ENCODE measurements at places on chromosomes 5 and 9.

- DNase-seq: peak; percentile 88
These were observed at the start of gene WDR31 for GRCh38 chr9:113340011-113340699. TSS of gene WDR31 (minus strand) at chr9:113340275. CDS start at chr9:113332022, 8,253 bp downstream.

- no peak for DNase-seq
These were observed 59.3 kb upstream of the ADAMTS16 start for GRCh38 chr5:5080790-5081189.

DNA sequence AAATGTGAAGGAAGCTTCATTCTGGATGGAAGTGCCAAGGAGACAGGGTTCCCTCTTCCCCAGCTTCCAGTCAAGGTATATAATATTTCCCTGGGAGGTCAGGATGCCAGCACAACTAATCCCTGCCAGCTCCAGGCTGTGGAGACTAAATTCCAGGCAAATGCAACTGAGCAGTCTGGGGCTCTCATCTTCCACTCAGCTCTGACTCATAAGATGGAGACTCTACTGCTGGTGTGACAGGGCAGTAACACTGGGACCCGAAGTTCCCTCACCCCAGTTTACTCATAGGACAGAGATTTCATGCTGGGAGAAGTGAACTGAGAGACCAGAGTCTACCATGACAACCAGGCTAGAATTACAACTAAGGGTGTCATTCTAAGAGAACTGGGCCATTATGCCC is 235.4 kb downstream of the FSTL4 start:
- DNase-seq: no peak

- DNase-seq: no peak
These were observed 247.4 kb downstream of the PRELID2 start for GRCh38 chr5:145587710-145588109.

DNA sequence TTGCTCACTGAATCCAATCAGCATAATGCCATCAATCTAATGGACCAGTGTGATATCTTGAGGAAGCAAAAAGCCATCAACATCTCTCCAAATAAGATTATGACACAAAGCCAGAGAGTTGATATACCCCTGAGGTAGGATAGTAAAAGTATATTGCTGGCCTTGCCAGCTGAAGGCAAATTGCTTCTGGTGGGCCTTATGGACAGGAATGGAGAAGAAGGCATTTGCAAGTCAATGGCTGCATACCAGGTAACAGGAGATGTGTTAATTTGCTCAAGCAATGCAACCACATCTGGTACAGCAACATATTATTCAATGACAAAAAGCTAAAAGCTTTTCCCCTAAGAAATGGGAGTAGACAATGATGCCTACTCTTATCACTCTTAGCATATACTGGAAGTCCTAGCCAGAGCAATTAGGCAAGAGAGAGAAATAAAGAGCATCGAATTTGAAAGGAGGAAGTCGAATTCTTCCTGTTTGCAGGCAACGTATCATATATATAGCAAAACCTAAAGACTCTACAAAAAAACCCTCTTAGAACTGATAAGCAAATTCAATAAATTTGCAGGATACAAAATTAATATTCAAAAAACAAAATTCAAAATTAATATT is 216.1 kb upstream of the RASA1 start:
- DNase-seq: no peak

DNA sequence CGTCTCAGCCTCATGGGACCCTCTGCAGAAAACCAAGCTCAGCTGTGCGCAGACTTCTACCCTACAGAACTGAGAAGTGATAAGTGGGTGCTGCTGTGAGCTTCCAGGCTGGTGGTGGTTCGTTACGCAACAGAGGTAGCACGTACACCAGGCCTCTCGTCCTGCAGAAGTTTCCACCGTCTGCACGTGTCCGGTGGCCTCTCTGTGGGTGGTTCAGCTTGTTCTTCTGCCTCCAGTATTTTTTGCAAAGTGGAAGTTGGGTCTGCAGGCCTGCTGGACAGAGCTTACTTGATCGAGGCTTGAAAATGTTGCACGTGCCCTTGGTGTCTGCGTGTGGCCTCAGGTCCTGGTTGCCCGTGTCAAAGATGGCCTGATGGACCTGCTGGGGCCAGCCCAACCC is 27.5 kb downstream of the KCNT1 start:
- no peak for DNase-seq

DNA sequence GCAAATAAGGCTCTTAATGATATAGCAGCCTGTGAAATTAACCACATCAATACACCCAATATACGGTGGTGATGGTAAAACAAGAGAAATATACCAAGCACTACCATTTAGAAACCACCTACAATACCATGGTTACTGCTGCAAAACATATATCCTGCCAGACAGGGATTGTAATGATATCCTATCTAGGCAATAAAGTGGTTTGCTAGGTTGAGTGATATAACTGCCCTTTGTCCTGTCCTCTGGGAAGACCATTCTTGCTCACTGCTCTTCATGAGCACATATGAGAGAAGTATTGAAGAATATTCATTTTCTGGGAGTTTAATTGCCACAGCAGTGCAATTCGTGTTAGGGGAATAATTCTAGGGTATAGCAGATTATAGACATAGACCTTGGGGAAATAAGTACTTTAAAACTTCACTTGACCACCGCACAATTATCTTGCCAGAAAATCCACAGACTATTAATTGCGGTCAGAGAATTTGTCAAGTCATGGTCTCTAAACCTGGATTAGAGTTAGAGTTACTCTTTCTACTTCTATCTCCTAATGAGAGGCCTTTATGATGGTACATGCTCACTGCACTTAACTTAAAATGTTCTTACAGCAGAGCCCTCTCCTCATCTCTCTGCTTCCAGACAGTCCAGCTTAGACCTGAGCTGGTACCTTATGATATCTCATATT is 413.0 kb downstream of the ZNF608 start:
- peak; percentile 48 for DNase-seq

DNA sequence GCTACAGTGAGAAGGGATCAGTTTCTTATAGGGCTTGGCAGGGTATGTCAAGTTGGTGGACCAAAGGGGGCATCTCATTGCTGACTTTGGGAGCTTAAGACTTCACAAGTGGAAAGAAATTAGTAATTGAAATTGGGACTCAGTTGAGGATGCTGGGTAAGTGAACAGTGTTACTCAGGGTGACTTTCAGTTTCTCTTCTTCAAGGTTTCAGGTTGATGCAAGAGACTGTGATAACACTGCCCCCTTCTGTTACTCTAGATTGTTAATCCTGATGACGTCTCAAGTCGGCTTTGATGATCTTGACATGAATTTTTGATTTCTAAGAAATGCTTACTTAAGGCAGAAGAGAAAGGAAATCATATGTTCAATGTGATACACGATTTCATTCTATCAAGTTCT is 21.3 kb downstream of the KCTD16 start:
- DNase-seq: no peak

- DNase-seq: no peak
These were observed 23.8 kb upstream of the COL5A1 start for GRCh38 chr9:134617836-134618162.

DNA sequence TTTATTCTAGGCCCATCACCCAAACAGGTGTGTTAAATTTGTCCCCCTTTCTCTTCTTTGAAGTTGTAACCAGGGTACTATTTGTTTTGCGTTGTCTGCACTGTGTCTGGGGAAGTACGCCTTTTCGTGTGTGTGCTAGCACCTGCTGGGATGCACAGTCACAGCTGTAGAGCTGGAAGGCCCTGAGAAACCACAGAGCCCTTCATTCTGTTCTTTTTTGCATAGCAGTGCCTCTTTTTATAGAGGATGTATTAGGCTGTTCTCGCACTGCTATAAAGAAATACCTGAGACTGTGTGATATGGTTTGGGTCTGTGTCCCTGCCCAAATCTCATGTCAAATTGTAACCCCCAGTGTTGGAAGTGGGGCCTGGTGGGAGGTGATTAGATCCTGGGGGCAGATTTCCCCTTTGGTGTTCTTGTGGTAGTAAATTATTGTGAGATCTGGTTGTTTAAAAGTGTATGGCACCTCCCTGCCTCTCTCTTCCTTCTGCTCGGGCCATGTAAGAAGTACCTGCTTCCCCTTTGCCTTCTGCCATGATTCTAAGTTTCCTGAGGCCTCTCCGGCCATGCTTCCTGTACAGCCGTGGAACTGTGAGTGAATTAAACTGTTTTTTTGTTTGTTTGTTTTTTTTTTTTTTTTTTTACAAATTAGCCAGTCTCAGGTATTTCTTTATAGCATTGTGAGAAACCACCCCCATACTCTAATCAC is 14.0 kb downstream of the SEC61B start:
- no peak for DNase-seq

DNA sequence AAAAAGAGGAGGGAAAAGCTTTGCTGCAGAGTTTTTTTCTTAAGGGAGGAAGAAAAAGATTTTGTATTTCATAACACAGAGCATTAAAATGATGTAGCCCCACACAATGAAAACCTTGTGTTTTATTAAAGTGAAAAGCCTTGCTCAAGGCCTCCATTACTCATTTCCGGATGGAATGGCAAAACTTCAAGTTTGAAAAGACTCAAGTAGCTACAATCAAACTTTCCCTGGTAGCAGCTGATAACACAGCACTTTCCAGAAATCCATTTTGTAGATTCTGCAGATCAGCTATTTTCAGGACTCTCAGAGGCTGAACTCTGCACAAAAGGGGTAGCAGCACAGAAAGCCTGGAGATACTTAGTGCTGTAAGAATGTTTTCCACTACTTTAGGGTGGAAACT is 374.8 kb downstream of the NFIB start:
- no peak for DNase-seq

DNA sequence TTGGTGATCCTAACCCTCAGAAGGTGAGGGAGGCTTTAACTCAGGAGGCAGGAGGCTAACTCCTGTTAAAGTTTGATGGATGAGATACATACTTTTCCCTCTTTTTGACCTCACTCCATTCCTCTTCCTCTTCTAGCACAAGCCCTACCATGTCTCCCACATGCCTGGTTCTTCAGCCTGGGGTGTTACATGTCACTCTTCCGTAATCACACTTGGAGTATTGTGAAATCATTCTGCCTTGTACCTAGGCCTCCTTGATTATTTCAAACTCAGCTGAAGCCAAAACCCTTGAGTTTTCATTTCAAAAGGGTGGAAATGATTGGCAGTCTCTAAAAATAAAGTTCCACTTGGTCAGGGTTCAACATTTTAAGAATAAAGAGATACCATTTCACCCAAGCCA is 1.8 kb downstream of the PLAC8L1 start:
- DNase-seq: no peak

GRCh38 chr9:2816476-2817141 is 27.3 kb downstream of the PUM3 start:
- DNase-seq: no peak

Measured in NCI-H2227 treated with DMSO at 0.1 percent for 48 hours (cell line).